CD8-positive, alpha-beta memory T cell (primary cell): ENCODE measurements at places on chromosomes 2 and 18. TPM values are rescaled to one million over a fixed set of nuclear protein-coding genes. Genes with fewer than 3 reads are reported as not detected.

- H3K36me3 ChIP-seq, result no peaks in the 10 kb centered on the region
- H3K4me1 ChIP-seq, result no peaks in the 10 kb centered on the region
- H3K4me3 ChIP-seq, result no peak overlapping the region
These were observed 155.9 kb upstream of the RASGRP3 start for GRCh38 chr2:33320573-33320972.

DNA sequence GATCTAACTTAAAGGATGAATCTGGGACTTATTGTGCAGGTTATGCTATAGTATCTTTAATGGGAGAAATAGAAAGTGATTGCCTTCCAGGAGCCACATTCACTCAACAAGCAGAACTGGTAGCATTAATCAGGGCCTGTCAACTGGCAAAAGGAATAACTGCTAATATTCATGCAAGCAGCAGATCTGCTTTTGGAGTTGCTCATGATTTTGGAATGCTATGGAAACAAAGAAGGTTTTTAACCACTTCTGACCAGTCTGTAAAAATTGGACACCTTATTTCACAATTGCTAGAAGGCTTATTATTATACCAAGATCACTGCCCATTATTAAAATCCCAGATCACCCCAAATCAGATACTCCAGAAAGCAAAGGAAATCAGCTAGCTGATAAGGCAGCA, 200.4 kb downstream of the MREG start:
- DNase-seq, result no peak
- H3K27ac ChIP-seq, result no peak overlapping the region
- no peaks in the 10 kb centered on the region for H3K27me3 ChIP-seq
- H3K4me3 ChIP-seq, result no peak overlapping the region
- peaks cover 17% of the 10 kb centered on the region for H3K4me1 ChIP-seq

DNA sequence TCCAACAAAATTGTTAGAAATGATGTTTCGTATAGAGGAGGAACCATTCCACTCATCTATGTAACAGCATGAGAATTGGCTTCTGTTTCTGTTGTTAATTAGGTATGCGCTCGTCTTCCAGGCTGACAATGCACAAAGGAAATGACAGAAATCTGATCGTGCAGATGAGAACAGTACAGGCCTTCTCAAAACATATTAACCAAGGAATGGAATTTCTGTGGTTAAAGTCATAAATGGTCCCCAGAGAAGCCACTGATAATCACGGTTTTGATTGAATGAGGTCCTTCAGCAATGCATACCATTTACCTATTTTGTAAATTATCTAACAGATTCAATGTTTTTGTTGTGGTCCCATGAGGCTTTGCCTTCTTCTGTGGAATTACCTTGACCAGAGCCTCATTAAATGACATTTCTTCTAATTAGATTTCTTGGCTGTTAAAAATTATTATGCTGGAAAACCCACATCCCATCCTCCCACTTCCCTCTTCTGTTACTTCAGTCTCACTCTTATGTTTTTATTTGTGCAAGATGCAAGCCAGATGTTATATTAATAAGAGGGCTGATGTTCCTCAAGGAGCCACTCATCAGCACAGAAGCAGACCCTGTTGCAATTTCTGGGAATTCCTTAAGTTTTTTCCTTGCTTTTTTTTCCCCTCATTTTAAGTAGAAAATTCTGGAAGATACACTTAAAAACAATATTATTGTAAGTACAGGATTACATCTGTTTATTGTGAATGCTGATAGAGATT, 395.8 kb downstream of the PID1 start:
- H3K36me3 ChIP-seq, result no peaks in the 10 kb centered on the region
- no peaks in the 10 kb centered on the region for H3K4me1 ChIP-seq
- H3K27me3 ChIP-seq, result no peaks in the 10 kb centered on the region

DNA sequence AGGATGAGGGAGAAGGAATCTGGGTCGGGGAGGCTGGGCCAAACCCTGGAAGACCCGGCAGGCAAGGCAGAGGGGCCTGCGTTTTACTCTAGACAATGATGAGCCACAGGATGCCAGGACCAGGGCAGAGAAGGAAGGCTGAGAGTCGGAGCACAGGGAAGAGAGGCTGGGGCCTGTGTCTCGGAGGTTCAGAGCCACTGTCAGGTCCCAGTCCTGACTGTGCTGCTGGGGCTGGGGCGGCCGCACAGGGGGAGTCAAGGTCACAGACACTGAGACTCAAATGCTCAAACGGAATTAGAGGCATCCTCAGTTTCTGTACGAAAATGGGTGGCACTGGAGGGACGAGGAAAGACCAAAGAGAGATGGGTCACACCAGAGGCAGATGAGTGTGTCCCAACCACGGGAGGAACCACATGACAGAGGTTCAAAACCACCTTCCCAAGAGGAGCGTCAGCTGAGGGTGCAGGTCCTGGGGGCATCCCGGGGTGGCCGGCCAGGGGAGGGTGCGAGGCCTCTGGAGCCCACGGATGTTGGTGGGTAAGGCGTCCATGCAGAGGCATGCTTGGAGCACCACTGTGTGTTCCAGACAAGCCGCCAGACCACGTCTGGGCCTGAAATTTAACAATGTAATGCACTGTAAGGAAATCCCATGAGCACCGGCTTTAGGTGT, 14.7 kb downstream of the HDAC4 start:
- peaks cover 9% of the 10 kb centered on the region for H3K4me1 ChIP-seq
- no peak overlapping the region for H3K27ac ChIP-seq
- H3K4me3 ChIP-seq, result no peak overlapping the region
- no peaks in the 10 kb centered on the region for H3K27me3 ChIP-seq

- no peak for DNase-seq
- H3K36me3 ChIP-seq, result no peaks in the 10 kb centered on the region
- H3K4me3 ChIP-seq, result peak overlapping the region; percentile 25
- H3K4me1 ChIP-seq, result peaks cover 97% of the 10 kb centered on the region
- peak overlapping the region; percentile 25 for H3K27ac ChIP-seq
- H3K27me3 ChIP-seq, result no peaks in the 10 kb centered on the region
These were observed 4.3 kb upstream of the PDCD1 start for GRCh38 chr2:241862775-241863535.

- H3K4me3 ChIP-seq, result no peak overlapping the region
- H3K27me3 ChIP-seq, result no peaks in the 10 kb centered on the region
- H3K27ac ChIP-seq, result no peak overlapping the region
- no peak for DNase-seq
- no peaks in the 10 kb centered on the region for H3K36me3 ChIP-seq
- H3K4me1 ChIP-seq, result no peaks in the 10 kb centered on the region
These were observed 82.0 kb downstream of the ATP9B start for GRCh38 chr18:79151191-79151590.

GRCh38 chr2:70330476-70330875, 28.6 kb upstream of the FAM136A start:
- H3K27me3 ChIP-seq, result no peaks in the 10 kb centered on the region
- no peak overlapping the region for H3K27ac ChIP-seq
- H3K36me3 ChIP-seq, result no peaks in the 10 kb centered on the region
- no peak for DNase-seq
- no peaks in the 10 kb centered on the region for H3K4me1 ChIP-seq

- H3K27ac ChIP-seq, result no peak overlapping the region
- no peaks in the 10 kb centered on the region for H3K36me3 ChIP-seq
- no peaks in the 10 kb centered on the region for H3K27me3 ChIP-seq
- DNase-seq, result peak; percentile 37
These were observed 81.5 kb downstream of the DPP4 start for GRCh38 chr2:161992531-161992930.

Gene MROH2A
- not detected for total RNA-seq

Gene FBXO48
- 1.5 TPM for total RNA-seq

Gene CYP27C1
- not detected for total RNA-seq

DNA sequence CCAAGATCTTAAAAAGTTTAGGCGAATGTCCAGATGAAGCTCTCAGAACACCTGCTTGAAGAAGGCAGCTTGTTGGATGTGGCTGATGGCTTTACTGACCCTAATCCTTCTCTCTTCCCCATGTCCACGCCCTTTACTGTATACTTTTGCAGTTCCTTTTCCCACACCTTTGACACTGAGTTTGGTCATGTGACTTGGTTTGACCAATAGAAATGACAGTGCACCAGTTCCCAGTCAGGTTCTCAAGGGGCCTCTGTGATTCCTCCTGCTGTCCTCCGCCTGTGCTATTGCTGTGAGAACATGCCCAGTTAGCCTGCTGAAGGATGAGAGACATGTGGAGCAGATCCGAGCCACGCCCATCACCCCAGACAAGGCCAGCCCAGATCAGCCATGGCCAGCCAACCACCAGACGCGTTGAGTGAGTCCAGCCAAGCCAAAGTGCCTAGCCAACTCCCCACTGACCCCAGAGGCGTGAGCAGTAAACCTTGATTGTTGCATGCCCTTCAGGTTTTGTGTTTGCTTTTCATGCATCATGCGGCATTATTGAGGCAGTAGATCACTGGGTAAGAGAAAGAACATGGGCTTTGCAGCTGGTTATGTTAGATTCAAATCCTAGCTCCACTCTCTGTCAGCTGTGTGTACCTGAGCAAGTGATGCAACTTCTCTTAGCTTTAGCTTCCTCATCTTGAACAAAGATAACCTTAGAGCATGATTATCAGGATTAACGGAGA, 258.0 kb upstream of the SIX2 start:
- H3K4me1 ChIP-seq, result no peaks in the 10 kb centered on the region
- no peak overlapping the region for H3K27ac ChIP-seq
- no peaks in the 10 kb centered on the region for H3K27me3 ChIP-seq
- no peak overlapping the region for H3K4me3 ChIP-seq
- H3K36me3 ChIP-seq, result no peaks in the 10 kb centered on the region

- peak overlapping the region; percentile 39 for H3K4me3 ChIP-seq
- H3K27ac ChIP-seq, result no peak overlapping the region
- no peaks in the 10 kb centered on the region for H3K36me3 ChIP-seq
These were observed 3.1 kb downstream of the ARHGAP15 start for GRCh38 chr2:143132355-143132754.

Gene SPAG16
- 8.2 TPM for total RNA-seq

GRCh38 chr2:121167411-121167810, 117.6 kb downstream of the TFCP2L1 start:
- H3K36me3 ChIP-seq, result no peaks in the 10 kb centered on the region
- no peak for DNase-seq
- H3K4me3 ChIP-seq, result no peak overlapping the region
- no peaks in the 10 kb centered on the region for H3K27me3 ChIP-seq

- no peak overlapping the region for H3K4me3 ChIP-seq
- H3K27me3 ChIP-seq, result no peaks in the 10 kb centered on the region
- no peak for DNase-seq
- H3K27ac ChIP-seq, result no peak overlapping the region
These were observed 99.5 kb downstream of the TNS1 start for GRCh38 chr2:217903142-217903858.

Gene PCARE
- total RNA-seq, result not detected

DNA sequence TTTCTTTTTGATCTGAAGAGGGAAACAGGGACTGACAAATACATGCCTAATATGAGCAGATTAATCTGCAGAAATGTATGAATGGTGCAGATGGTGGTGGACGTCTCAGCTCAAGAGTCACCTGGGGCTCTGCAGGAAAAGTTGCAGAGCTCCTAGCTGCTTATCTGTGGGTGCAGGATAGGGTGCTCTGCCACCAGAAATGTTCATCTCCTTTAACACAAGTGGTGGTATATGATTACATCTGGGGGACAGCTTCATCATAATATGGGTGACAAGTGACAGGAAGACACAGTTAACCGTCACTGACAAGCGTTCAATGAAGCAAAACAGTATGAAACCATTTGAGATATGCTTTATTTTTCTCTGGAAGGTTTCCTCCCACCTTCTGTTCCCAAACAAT, 121.2 kb upstream of the LINC00305 start:
- no peaks in the 10 kb centered on the region for H3K27me3 ChIP-seq
- H3K4me3 ChIP-seq, result no peak overlapping the region
- no peak for DNase-seq

- no peak overlapping the region for H3K27ac ChIP-seq
- H3K4me1 ChIP-seq, result peaks cover 9% of the 10 kb centered on the region
- no peak overlapping the region for H3K4me3 ChIP-seq
- no peak for DNase-seq
- peaks cover 4% of the 10 kb centered on the region for H3K27me3 ChIP-seq
- H3K36me3 ChIP-seq, result no peaks in the 10 kb centered on the region
These were observed 69.9 kb upstream of the BCL2L11 start for GRCh38 chr2:111050701-111051376.

- H3K4me1 ChIP-seq, result no peaks in the 10 kb centered on the region
- no peaks in the 10 kb centered on the region for H3K36me3 ChIP-seq
- DNase-seq, result no peak
- H3K27ac ChIP-seq, result no peak overlapping the region
These were observed 139.6 kb upstream of the DCC start for GRCh38 chr18:52200406-52200805.

- no peaks in the 10 kb centered on the region for H3K27me3 ChIP-seq
- no peak for DNase-seq
- no peaks in the 10 kb centered on the region for H3K36me3 ChIP-seq
- H3K4me3 ChIP-seq, result no peak overlapping the region
- no peak overlapping the region for H3K27ac ChIP-seq
These were observed 37.6 kb upstream of the PMAIP1 start for GRCh38 chr18:59861963-59862819.
